Stimulated activated CD4-positive, alpha-beta T cell treated with anti-CD3 and anti-CD28 coated beads, Interleukin-15, amount 100 ng/mL, for 24 hours (primary cell): ENCODE measurements at places on chromosomes 11 and 22.

GRCh38 chr11:81219661-81220060, 1514.0 kb downstream of the FAM181B start:
- DNase-seq, result no peak

- no peak for DNase-seq
These were observed 1.2 kb downstream of the USP2 start for GRCh38 chr11:119380160-119380826.

- DNase-seq, result no peak
These were observed 18.5 kb downstream of the RNH1 start for GRCh38 chr11:488579-488978.

DNA sequence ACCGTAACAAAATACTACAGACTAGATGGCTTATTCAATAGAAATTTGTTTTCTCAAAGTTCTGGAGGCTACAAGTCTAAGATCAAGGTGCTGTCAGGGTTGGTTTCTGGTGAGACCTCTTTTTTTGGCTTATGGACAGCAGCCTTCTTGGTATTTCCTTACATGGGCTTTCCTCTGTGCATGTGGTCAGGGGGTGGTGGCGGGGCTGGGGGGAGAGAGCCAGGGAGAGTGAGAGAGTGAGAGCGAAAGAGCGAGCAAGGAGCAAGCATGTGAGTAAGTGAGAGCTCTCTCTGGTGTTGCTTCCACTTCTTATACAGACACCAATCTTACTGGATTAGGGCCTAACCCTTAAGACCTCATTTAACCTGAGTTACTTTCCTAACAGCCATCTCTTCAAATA, 181.5 kb downstream of the TMEM135 start:
- DNase-seq, result no peak

DNA sequence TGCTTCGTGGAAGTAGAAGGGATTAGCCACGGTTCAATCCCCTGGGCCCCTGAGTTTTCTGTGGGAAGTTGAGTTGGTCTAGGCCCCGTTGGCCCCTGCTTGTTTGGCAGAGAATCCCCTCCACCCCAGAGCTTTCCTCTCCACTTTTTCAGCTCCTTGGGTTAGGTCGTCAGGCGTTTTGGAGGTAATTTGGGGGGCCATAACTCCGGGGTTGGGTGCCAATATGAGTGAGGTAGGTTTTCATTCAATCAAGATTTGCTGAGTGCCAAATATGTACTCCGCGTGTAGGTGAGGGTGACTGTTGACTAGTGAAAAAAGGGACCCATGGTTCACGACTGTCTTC, 590 bp downstream of the ATG13 start:
- no peak for DNase-seq

DNA sequence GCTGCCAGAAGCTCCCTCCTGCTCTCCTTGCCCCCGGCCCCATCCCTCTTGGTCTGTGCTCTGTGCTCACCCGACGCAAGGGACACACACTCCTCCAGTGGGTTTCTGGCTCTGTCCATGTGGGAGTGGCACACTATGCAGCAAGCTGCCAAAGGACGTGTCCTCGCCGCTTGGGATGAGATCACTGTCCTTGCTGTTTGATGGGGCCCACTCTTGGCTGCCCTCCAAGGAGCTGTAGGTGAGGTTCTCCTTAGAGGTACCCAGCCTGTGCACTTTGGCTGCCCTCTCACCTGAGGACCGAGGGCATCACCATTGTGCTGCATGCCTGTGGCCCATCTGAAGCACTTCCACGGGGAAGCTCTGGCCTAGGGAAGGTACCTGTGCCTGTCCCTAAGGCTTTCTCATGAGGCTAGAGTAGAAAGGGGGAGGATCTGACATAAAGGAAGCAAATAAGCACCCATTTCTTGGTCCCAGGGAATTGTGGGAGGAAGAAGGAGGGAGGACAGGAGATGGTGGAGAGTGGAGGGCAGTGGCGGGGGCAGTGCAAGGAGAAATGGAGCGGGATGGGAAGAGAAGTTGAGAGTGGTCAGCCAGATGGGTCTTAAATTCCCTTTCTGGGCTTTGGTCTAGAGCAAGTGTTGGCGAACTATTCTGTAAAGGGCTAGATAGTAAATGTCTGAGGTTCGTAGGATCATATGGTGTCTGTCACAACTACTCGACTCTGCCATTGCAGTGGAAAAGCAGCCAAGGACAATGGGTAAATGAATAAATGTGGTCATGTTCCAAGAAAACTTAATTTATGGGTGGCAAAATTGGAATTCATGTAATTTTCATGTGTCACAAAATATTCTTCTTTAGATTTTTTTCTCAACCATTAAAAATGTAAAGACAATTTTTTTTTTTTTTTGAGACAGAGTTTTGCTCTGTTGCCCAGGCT, 47.0 kb upstream of the AMPD3 start:
- no peak for DNase-seq

DNA sequence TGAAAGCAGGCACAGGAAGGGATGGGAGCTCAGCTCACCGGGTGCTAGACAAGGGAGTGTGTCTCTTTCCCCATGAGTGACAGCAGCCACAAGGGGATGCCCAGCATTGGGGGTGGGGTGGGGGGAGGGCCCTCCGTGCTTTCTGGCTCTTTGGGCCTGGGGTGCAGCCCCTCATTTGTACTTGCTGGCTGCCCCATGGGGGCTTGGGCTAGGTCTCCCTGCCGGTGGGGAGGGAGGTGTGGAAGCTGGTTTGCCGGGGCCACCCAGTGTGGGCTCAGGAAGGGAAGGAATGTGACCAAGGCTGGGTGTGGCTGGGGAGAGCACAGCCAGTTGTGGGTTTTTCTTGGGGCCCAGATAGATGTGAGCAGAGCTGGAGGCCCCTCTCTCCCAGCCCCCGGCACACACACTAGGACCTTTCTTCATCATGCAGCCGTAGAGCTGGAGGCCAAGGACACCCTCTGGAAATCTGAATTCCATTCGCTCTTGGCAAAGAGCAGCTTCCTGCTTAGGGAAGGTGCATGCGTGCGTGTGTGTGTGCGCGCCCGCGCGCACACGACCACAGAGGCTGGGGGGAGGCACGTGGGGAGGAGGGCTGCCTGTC, 25.8 kb downstream of the KCNQ1OT1 start:
- no peak for DNase-seq

- no peak for DNase-seq
These were observed 71.8 kb upstream of the TP53I11 start for GRCh38 chr11:45022294-45023064.

- no peak for DNase-seq
These were observed 25.3 kb downstream of the SIK2 start for GRCh38 chr11:111627591-111627990.

- no peak for DNase-seq
These were observed 12.1 kb upstream of the SF1 start for GRCh38 chr11:64790205-64791095.

DNA sequence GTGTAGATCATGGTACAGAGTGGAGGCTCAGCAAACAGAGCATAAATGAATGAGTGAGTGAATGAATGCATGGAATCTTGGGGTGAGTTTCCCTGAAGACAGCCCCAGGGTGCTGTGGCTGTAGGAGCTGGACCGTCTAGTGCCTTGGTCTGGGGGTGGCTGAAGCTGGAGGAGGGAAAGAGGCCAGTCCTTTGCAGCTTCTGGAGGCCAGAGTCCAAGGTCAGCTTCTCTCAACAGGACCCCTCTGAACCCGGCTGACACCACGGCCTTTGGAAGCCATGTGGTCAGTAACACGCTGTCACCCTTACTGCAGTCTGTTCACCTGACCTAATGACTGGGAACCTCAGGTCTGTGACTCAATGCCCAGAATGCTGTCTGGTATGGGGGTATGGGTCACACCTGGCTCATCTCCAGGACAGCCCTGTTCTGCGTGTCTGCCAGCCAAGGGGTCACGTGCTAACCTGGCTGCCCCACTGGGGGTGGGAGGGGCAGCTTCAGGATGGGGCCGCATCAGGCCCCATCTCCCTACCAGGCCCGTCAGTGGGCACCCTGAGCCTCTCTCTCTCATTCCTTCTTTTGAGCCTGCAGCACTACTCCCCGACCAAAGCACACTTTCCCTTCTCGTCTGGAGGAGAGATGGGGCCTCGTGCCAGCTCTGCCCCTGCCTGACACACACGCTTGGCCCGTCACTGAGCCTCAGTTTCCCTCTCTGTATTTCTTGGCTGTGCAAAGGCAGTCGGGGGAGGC, 24.1 kb upstream of the CHKA start:
- DNase-seq, result no peak

DNA sequence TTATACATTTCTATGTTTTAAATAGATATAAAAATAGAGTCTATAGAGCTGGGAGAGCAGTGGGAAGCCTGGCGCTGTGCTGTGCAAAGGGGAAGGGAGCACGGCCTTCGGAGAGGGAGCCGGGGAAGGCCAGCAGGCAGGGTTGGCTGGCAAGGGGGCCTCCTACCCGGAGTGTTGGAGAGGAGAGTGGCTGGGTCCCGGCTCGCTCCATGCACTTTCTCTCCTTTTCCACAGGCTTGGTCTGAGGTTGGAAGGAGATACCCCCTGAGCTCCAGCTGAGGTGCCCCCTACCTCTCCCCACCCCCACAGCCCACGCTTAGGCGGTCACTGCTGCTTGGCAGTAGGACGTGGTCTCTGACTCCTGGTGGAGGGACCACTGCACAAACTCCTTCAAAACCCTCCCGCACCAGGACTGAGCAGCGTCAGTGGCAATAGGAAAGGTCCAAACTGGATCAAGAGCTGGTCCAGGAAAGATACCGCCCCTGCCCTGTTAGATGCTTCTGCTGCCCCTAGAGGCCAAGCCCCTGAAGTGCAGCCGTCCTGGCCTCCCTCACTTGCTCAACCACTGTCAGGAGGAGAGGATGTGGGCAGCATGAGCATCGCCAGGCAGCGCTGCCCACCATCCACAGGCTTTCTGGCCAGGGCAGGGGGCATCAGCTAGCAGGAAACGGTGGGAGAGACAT, 52.9 kb downstream of the SYT13 start:
- peak; percentile 78 for DNase-seq

DNA sequence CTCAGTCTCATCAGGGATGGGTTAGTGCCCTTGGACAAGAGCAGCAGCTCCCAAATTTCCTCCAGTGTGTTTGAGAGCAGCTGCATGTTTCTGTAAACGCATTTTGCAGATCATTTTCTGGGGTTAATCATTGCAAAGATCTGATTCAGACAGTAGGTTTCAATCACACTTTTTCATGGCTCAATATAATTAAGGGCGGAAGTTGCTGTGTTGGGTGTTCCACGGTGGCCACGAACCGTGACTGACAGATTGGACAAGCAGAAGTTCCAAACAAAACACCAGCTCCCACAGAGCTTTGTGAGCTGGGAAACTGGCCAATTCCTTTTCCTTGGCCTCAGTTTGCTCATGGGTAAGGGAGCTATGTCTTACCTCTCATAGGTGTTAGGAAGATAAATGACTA, 8.4 kb upstream of the RASSF10 start:
- DNase-seq, result no peak

DNA sequence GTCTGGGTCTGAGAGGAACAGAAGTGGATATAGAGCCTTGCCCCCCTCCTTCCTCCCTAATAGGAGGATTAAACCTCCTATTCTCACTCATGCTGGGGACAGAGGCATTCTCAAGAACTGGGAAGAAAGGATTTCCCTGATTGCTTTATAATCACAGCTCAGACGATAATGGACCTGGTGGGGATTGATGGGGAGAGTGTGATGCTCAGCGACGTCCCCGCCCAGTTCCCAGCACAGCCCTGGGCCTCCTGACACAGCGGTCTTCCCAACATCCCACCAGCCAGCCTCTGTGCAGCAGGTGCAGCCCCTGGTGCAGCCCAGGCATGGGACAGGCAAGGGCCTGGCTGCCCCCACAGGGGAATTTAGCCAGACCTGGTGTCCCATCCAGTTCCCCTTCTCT, 28.4 kb downstream of the TRIM29 start:
- DNase-seq, result no peak

- no peak for DNase-seq
These were observed 53.5 kb downstream of the IGLL5 start for GRCh38 chr22:22940961-22941605.

- DNase-seq, result no peak
These were observed 919.2 kb upstream of the FAT3 start for GRCh38 chr11:91305402-91305801.

DNA sequence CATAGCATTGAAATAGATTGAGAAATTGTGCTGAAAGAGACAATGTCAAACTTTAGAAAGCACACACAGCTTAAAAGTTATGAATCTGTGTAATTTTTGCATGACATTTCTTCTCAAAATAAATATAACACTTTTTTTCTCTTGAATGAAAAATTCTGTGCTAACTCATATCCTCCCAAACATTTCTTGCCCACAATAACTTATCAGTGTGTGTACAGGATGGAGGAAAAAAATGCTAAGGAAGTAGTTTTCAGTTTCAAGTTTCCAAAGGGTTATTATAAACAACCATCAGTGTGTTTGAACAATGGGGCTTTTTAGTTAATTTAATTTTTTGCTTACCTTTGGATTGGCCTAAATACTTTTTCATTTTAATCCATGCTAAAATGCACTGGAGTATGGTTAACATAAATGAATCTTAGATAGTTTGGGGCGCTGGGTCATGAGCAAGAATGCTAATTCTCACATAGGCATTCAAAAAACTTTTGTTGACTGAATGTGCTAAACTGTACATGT, 82.9 kb upstream of the ARHGAP20 start:
- DNase-seq, result no peak
